ENCODE measurements at places on chromosomes 16 and 17.

DNA sequence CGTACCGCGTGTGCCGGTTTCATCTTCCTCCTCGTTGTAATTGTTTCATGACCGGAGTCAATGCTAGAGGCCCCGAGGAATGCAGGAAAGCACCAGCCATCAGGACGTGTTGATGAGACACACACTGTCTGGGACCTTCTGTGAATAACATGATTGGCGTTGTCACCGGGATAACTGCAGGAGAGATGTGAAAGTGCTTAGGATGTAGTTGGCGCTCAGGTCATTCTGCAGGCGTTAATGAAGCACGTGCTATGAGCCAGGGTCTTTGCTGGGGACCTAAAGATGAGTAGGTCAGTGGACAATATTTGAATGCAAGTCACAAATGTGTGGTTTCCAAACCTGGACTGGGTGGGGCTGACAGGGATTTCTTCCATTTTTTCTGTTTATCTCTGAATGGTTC lies 181.6 kb upstream of the HSBP1 start:
- no peak for DNase-seq

GRCh38 chr17:32498391-32498790 lies 11.6 kb downstream of the CDK5R1 start:
- DNase-seq = no peak

- no peak for DNase-seq
Measured at GRCh38 chr17:78428836-78429617, 50.6 kb downstream of the PGS1 start.

GRCh38 chr16:12899529-12900143 lies 1.8 kb upstream of the SHISA9 start:
- DNase-seq = no peak

Measured in GM12865 (cell line).